ENCODE measurements at places on chromosomes 6 and 20.

DNA sequence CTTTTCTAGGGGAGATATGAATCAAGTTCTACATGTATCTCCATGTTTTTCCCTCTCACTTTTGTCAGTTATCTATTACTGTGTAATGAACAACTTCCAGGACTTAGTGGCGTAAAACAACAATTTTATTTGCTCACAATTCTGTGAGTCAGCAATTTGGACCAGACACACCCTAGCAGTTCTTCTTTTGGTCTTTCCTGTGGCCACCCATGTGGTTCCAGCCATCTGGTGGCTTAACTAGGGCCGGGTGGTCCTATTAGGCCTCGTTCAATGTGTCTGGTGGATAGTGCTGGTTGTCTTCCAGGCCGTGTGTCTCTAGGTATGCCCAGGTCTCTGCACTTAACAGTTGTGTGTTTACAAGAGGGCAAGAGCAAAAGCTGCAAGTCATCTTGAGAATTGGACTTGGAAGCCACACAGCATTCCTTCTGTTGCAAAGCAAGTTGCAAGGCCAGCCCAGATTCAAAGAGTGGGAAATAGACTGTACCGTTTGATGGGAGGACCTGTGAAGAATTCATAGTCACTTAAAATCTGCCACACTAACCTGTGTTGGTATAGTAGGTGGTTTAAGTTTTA is 20.8 kb upstream of the SLC35D3 start:
- DNase-seq = no peak

DNA sequence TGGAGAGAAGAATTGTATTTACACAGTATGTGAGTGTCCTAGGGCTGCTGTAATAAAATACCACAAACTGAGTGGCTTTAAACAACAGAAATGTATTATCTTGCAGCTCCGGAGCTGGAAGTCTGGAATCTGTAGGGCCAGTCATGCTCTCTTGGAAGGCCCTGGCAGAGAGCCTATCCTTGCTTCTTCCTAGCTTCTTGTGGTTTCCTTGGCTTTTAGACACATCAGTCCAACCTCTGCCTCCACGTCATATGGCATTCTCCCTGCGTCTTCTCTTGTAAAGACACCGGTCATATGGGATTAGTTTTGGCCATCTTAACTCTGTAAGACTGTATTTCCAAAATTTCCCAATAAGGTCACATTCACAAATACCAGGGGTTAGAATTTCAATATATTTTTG is 10.8 kb downstream of the FNDC1 start:
- DNase-seq = peak; percentile 64

- DNase-seq = peak; percentile 45
These were observed 159.9 kb downstream of the OR2B2 start for GRCh38 chr6:27752038-27752885.

DNA sequence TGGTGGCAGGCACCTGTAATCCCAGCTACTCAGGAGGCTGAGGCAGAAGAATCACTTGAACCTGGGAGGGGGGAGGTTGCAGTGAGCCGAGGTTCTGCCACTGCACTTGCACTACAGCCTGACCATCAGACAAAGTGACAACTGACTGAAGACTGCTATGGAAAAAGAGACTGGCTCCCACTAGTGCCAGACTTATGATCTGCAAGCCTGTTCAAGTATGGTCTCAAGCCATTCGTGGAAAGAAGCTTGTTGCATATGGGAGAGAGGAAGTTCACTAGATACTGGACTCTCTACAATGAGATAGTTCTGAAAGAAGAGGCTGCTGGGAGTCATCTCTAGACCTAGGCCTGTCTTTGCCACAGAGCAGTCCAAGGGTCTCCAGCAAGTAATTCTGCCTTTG is 26.7 kb downstream of the MDN1 start:
- DNase-seq = no peak

DNA sequence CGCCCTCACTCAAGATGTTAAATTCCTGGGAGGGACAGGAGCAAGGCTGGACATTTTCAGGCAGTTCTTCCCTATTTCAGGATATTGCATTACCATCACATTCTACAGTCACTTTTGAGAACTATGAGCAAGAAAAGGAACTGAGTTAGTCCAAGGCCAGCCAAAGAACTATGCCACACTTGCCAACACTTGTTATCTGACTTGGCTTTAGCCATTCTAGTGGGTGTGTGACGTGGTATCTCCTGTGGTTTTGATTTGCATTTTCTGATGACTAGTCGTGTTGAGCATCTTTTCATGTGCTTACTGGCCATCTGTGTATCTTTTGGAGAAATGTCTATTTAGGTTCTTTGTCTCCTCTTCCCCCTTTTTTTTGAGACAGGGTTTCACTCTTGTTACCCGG is 12.0 kb downstream of the XRN2 start:
- peak; percentile 56 for DNase-seq

GRCh38 chr20:49283703-49284625 is 6.1 kb upstream of the ZNFX1 start:
- no peak for DNase-seq

DNA sequence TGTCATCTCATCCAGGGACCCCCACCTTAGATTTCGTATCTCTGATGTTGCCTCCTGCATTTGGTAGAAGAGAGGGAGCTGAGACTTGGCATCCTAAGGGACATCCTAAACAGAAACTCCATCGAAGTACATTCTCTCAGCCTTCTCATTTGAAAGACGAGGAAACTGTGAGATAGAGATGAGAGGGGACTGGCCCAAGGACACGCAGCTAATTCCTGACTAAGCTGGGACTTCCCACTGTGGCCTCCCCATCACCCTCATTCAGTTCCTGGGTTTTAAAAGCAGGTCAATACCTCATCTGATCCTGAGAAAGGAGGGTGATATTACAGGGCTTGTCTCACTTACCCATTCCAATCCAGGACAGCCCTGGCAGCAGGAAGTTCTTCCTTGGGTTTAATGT is 855 bp upstream of the WFDC5 start:
- no peak for DNase-seq

DNA sequence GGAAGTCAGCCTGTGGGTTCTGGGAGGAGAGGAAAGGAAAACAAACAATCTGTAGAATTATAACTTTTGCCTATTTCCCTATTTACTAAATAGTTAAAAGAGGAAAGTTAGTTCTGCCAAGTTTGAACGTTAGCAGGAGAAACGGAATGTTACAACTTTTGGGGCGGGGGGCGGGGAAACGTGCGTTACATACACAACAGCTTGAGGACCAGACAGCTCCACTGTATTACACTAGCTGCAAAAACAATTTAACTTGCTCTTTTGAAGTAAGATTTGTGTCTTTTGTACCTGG is 498 bp upstream of the PRDM1 start:
- DNase-seq = no peak

DNA sequence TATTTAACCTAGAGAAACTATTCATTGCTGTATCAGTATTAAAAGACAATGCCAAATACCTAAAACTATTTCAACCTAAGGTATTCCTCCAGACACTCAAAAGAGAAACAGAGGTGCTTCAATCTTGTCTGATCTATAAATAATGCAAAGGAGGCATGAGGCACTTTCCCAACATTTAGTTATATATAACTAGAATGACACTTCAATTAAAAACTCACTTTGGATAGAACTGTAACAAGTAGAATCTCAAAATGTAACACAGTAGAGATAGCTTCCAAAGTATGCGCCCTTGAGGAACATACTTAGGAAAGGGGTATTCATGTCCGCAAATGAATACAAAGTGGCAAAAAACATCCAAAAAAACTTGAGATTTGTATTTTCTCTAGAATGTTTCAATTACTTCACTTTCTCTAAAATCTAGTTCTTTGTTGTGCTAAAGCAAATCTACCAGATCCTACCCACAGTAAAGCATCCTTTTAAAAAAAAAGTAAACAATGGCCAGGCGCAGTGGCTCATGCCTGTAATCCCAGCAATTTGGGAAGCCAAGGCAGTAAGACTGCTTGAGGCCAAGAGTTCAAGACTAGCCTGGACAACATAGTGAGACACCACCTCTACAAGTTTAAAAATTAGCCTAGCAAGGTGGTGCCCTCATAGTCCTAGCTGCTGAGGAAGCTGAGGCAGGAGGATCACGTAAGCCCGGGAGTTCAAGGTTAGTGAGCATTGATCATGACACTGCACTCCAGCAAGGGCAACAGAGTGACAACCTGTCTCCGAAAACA is 10.3 kb downstream of the SYNCRIP start:
- no peak for DNase-seq

GRCh38 chr6:167108278-167108677 is 14.6 kb upstream of the CCR6 start:
- DNase-seq = no peak

GRCh38 chr20:35663516-35664465 is 909 bp downstream of the CPNE1 start:
- no peak for DNase-seq

DNA sequence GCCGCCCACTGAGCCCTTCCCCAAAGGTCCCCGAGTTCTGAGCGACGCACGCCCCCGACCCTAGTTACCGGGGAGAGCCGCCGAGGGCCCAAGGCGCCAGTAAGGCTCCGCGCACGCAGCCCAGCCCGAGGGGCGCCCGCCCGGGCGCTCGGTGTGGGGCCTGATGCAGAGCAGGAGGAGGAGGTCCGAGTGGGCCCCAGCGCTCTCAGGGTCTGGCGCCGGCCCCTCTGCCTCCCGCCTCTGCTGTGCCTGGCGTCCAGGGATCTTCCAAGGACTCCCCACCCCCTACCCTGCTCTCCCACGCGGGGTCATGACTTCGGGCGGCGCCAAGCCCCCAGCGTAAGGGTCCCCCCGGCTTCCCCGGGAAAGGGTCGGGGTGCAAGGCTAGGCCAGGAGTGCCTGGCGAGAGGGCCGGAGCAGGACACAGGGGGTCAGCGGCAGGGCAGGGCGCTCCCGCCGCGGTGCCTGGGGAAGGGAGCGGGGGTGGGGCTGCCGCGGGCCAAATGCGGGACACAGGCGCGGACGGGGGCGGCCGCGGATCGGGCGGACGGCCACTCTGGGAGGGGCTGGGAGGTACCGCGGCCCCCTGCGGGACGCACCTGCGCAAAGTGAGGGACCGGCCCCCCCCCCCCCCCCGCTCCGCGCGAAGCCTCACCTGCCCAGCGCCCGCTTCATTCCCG is 637 bp downstream of the ABHD12 start:
- DNase-seq = no peak

- no peak for DNase-seq
These were observed 185.2 kb upstream of the TAB2 start for GRCh38 chr6:149132336-149132735.

DNA sequence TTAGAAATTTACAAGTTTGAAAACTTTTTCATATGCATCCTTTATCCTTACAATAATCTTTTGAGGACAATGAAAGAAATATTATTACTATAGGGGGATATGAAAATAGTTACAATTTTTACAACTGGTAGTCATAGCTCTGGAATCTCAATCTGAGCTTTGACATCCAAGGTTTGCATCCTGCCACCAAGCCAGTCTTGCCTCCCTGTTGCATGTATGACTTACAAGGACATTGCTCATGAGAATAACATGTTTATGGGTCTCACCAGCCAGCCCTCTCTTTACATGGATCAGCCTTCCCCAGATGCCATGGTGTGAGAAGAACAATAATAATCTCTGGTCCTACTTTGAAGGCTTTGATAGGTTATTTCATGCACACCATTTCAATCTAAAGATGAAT is 67.5 kb downstream of the THEMIS start:
- DNase-seq = no peak

DNA sequence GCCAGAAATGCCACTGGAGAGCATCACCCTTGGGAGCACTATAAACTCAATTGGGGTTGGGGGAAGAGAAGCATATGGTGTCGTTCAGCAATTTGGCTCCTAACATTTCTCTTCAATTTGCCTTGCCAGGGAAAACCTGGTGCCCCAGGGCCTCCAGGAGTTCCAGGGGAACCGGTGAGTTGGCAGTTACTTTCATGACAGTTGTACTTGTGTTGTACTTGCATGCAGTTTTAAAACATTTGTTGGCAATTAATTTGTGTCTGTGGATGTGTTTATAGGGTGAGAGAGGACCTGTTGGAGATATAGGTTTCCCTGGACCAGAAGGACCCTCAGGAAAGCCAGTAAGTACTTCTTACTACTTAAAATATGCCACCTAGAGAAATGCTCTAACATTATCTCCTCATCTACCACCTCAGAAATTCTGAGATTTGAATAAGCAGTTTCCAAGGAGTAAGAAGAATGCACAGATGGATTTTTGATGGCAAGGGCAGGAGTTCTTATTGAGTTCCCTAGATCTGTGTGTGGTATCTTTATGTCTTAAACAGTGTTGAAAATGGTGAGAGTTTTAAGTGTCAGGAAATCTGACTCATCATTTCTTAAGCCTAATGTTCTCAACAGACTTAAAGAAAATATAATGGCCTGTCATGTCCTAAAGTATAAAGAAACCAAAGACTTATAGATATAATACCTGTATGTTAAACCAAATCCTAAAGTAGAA is 122.5 kb downstream of the COL9A1 start:
- no peak for DNase-seq

DNA sequence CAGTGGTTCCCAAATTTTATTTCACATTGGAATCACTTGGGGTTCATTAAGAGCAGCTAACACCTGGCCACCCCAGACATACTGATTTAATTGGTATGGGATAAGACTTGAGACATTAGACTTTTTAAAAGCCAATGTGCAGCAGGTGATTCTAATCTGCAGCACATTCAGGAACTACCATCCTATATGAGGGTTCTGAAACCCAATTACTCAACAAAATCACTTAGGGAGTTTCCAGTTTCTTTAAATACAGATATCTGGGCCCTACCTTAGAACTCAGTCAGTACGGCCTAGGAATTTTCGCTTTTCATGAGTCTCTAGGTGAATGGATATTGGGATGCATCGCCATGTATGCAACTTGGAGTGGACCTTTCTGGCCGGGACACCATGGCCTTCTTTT is 24.0 kb upstream of the L3MBTL3 start:
- no peak for DNase-seq

DNA sequence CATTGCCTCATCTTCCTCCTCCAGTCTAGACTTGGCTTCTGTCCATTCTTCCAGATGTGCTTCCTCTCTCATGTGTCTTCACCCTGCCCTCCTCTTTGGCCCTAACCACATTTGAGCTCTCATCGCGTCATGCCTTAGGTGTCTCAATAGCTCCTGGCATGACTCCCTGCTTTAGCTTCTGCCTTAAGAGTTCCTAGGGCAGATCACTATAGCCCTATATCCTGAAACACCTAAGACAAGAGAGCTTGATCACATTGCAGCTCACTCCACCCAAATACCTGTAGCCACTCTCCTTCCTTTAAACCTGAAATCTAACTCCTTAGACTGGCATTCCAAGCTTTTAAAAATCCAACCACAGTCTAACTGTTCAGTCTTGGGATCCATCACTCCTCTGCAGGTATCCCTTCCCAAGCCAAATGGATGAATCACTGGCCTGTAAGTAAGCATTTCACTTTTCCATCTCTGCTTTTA is 69.0 kb upstream of the STXBP5 start:
- peak; percentile 81 for DNase-seq

Data from AG09319 (cell line).